ENCODE measurements at places on chromosomes 7 and 10.
A peak's percentile ranks its signal among the peaks of the same experiment; 100 is the strongest.

DNA sequence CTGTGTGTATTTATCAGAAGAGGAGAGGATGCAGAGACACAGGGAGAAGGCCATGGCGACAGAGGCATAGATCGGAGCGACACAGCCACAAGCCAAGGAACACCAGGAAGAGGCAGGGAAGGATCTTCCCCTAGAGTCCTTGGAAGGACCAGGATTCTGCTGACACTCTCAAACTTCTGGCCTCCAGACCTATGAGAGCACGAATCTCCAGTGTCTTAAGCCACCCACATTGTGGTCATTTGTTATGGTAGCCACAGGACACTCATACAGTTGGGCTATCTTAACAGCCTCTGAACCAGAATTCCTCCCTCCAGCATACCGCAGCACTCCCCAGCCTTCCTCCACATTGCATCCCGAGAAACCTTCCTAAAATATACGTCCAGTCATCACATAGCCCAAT is 367.0 kb upstream of the MGMT start:
- no peak for DNase-seq

GRCh38 chr7:69399401-69399800 is 198.9 kb upstream of the AUTS2 start:
- no peak for DNase-seq

GRCh38 chr10:24439935-24440334 is 231.0 kb downstream of the KIAA1217 start:
- no peak for DNase-seq

DNA sequence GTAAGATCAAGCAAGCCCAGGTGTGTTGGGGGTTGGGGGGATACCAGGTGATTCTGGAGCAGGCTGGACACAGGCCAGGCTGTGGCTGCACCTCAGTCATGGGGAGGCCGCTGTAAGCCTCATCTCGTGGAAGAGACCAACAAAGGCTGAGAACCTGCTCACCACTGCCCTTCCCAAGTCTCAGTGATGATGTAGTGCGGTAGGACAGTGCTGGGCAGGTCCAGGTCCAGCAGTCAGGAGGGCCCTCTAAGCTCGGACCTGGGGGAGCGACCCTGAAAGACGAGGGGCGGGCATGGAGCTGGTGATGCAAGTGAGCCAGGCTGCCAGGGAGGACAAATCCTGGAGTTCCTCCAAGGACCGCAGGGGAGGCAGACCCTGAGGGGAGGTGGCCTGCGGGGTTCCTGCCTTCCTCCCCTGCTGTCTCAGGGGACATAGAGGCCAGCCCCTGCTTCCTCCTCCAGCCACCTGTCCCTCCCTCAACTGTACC is 3.3 kb upstream of the PWWP2B start:
- DNase-seq: no peak

- DNase-seq: no peak
Measured at GRCh38 chr7:132857703-132858102, 224.2 kb downstream of the CHCHD3 start.

GRCh38 chr7:69823151-69823744 is 225.0 kb downstream of the AUTS2 start:
- no peak for DNase-seq

- no peak for DNase-seq
Measured at GRCh38 chr7:83519240-83519639, 129.7 kb downstream of the SEMA3E start.

GRCh38 chr7:44172803-44173424 is 16.3 kb downstream of the GCK start:
- no peak for DNase-seq

GRCh38 chr10:119198438-119198837 is 8.9 kb upstream of the GRK5 start:
- no peak for DNase-seq

- no peak for DNase-seq
Measured at GRCh38 chr10:11587722-11588259, 23.7 kb downstream of the USP6NL start.

DNA sequence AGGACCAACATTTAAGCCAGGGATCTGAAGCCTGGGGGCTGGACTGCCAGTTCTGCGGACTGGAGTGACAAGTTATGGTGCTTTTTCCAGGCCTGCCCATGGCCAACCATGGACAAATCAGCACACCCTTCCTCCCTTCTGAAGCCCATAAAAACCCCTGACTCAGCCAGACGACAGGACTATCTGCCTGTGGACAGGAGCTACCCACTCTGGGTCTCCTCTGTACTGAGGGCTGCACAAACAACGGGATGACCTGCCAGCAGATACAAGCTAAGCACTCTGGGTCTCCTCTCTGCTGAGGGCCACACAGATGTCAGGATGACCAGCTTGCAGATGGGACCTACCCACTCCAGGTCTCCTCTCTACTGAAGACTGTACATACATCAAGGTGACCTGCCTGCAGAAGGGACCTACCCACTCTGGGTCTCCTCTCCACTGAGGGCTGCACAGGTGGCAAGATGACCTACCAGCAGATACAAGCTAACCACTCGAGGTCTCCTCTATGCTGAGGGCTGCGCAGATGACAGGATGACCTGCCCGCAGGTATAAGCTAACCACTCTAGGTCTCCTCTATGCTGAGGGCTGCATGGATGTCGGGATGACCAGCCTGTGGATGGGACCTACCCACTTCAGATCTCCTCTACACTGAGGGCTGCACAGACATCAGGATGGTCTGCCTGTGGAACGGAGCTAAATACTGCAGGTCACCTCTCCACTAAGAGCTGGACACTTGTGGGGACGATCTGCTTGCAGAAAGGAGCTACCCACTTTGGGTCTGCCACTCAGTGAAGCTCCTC is 110.1 kb upstream of the GPR22 start:
- no peak for DNase-seq

- DNase-seq: no peak
Measured at GRCh38 chr7:44336491-44336890, 11.1 kb upstream of the CAMK2B start.

- no peak for DNase-seq
Measured at GRCh38 chr7:1681581-1681980, 11.5 kb downstream of the ELFN1 start.

GRCh38 chr10:100669616-100670015 is 75.8 kb upstream of the PAX2 start:
- DNase-seq: no peak

GRCh38 chr7:95471071-95471470 is 14.7 kb upstream of the ASB4 start:
- no peak for DNase-seq

- DNase-seq: no peak
Measured at GRCh38 chr7:134855442-134855841, 76.0 kb downstream of the CALD1 start.

DNA sequence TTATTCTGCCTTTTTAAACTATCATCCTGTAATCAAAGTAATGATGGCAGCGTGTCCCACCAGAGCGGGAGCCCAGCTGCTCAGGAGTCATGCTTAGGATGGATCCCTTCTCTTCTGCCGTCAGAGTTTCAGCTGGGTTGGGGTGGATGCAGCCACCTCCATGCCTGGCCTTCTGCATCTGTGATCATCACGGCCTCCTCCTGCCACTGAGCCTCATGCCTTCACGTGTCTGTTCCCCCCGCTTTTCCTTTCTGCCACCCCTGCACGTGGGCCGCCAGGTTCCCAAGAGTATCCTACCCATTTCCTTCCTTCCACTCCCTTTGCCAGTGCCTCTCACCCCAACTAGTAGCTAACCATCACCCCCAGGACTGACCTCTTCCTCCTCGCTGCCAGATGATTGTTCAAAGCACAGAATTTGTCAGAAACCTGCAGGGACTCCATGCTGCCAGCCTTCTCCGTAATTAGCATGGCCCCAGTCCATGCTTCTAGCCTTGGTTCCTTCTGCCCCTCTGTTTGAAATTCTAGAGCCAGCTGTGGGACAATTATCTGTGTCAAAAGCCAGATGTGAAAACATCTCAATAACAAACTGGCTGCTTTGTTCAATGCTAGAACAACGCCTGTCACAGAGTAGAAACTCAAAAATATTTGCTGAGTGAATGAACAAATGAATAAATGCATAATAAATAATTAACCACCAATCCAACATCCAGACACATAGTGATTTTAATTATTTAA is 151.7 kb downstream of the EGFR start:
- no peak for DNase-seq

DNA sequence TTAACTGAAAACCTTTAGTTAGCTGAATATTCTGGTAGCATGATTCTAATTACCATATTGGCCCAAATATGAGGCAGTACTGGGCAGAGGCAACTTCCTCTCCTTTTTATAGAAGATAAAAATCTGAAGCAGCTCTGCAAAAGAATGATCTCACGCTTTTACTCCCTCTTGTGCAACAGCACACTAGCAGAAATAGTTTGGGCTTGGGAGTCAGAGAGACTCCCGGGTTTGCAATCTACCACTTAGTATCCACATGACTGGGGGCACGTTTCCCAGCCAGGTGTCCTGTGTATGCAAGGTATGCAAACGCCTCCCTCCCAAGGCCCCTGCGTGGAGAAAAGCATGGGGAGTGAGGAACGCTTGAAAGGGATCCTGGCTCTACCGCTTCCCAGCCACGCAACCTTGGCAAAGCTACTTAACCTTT is 47.2 kb upstream of the RHEB start:
- DNase-seq: no peak

DNA sequence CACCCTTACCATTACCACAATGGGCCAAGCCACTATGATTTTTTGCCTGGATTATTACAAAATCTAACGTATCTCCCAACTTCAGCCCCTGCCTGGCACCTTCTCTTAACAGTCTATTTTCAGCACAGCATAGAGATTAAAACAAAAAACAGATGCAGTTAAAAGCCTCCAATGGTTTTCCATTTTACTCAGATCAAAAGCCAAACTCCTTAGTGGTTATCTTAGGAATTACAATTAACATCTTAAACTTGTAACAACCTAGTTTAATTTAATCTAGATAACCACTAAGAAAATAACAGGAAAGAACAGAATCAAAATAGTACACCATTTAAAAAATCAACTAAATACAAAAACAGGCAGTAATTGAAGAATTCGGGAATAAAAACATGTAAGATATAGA is 43.5 kb downstream of the DNAJC1 start:
- no peak for DNase-seq

- no peak for DNase-seq
Measured at GRCh38 chr10:78820007-78820362, 248.8 kb upstream of the ZMIZ1 start.

DNA sequence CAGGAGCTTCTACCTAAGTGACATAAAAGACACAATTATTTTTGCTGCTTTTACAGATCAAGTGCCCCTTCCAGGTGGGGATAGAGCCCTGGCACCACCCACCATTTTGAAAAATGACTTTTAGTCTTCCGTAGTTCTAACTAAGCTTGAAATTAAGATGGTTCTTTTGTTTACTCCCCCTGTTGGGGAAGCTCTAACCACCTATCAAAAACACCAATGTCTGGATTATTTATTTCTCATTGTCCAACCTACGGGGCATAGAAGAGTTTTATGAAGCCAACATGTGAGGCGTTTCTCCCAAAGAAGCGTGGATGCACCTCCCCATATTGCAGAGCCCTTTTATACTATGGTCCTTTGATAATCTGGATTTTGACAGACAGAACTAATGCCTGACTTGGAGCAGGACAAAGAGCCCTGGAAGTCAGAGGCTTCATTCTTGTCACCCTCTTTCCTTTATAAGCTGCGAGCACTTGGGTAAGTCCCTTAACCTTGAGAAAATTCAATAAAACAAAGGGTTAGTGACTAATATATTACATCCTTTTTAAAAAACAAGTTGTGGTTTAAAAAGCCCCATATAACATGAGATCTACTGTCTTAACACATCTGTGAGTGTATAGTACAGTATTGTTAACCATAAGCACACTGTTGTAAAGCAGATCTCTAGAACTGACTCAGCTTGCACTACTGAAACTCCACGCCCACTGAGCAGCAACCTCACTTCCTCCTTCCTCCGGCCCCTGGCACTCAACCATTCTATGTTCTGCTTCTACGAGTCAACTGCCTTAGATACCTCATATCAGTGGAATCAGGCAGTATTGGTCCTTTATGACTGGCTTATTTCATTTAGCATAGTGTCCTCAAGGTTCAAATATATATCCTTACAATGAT is 67.5 kb downstream of the ATXN7L1 start:
- peak; percentile 74 for DNase-seq

DNA sequence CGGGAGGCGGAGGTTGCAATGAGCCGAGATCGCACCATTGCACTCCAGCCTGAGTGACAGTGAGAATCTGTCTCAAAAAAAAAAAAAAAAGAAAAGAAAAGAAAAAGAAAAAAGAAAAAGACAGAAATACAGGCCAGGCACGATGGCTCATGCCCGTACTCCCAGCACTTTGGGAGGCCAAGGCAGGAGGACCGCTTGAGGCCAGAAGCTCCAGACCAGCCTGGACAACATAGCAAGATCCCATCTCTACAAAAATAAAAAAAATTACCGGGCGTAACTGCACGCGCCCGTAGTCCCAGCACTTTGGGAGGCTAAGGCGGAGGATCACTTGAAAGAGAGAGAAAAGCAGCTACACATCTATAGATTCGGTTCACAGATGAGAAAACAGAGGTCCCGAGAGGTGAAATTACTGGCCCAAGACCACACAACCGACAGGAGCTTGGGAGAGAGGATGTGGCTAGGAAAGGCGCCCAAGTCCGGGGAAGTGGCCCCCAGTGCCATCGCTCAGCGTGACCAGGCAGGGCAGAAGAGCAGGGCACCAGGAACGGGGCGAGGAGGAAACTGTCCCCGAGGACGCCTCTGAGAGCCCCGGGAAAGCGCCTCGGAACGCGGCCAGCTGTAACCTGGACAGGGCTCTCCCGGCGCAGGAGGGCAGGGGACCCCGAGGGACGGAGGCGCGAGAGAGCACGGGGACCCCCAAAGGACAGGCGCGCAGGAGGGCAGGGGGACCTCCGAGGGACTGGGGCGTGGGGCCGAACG is 612 bp downstream of the SNX8 start:
- no peak for DNase-seq

GRCh38 chr7:26534649-26535482 is 243.2 kb downstream of the SNX10 start:
- no peak for DNase-seq

- no peak for DNase-seq
Measured at GRCh38 chr10:79434821-79435251, 10.6 kb downstream of the ZCCHC24 start.

DNA sequence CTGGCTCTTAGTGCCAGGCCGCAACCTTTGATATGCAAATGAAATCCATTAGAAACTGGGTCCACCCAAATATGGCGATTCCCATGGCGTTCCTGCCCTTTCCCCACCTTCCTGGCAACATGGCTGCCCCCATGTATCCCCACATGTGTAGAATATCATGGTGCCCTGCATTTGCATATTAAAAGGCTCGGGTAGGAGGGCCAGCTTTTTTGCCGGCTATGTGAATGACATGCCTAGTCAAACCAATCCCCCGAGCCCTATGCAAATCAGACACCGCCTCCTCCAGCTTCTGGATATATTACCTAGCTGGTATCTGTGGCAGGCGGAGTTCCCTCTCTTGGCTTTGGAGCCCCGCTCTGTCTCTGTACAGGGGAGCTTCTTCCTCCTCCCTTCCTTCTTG is 18.3 kb downstream of the MMS19 start:
- no peak for DNase-seq

Measured in activated T-helper 9 cell treated with anti-CD3 and anti-CD28 coated beads, Interleukin-2, amount 50 U/mL, for 16 hours (primary cell).